CD4-positive, alpha-beta T cell treated with Interleukin-2 at 100 ng/mL for 4 hours (primary cell): ENCODE measurements at places on chromosomes 1 and 21.
A peak's percentile ranks its signal among the peaks of the same experiment; 100 is the strongest.

DNA sequence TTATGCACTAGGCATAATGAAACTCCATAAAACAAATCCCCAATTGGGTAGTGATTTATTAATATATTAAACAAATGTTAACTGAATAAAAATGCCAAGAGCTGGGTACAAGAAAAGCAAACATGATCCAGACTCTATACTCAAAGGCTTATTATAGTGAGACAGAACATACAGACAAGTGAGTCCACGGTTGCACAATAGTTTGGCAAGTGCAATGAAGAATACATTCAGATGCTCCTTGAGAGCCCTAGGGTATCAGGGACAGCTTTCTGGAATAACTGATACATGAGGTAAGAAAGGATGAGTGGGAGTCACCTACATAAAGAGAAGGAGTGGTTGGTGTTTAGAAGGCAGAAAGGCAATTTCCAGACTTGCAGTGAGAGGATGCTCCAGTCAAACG, 85.1 kb downstream of the VAV3 start:
- no peak for DNase-seq

DNA sequence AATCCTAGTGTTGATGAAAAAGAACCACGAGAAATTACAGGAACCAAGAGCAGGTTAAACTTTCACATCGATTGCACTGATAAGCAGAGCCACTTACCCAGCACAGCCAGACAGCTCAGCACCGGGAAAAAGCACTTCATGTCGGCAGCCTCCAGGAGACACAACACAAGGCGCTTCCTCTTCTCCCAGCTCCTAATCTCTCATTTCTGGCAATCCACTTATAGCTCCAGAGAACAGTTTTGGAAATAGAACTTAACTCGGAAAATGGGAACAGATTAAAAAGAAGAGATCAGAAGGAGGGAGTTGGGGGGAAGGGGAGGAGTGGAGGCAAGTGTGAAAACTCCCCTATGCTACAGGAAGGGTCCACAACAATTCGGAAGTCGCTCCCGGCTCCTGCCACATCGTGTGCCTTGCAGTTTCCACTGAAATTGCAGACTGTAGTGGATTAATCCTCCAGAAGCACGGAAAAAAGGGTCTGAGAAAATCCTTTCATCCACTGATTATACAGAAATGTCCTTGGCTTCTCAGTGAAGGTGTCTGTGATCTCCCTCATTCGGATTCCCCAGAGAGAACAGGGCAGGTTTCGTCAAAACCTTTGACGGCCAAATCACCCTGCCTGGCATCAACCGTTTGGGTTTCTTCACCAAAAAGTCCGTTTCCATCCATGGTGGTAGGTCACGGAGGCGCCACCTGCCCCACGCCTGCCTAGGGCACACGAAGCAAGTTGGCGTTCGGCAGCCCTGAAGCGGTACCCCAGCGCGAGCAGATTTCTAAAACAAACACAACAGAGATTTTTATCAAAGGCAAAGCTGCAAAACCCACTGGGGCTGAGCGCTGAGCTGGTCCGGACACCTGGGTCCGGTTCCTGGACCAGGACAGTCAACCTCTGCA, 1.1 kb downstream of the IGSF3 start:
- no peak for DNase-seq

GRCh38 chr1:167995038-167995437, 58.2 kb upstream of the MPC2 start:
- DNase-seq = no peak

DNA sequence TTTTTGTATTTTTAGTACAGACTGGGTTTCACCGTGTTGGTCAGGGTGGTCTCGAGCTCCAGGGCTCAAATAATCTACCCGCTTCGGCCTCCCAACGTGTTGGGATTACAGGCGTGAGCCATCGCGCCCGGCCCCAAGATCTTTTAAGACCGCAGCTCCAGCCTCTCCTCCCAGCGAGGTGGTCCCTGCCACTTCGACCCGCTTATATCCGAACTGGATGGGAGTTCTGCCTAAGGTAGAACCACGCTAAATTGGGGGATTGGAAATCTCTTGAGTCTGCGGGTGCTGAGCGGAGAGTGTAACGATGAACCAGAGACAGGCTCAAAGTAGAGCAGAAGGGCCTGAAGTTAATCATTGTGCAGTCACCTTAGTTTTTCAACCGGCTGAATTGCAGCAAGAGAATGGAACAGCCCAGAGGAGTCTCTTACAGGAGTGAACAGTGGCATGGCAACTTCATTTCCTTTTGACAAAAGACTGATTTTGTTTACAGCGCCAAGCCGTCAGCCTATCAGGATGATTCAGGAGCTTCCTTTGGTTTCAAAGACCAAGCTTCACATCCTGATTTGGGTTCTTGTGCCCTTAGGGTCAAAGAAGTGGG, 726 bp upstream of the CYB5R1 start:
- DNase-seq = peak; percentile 35

DNA sequence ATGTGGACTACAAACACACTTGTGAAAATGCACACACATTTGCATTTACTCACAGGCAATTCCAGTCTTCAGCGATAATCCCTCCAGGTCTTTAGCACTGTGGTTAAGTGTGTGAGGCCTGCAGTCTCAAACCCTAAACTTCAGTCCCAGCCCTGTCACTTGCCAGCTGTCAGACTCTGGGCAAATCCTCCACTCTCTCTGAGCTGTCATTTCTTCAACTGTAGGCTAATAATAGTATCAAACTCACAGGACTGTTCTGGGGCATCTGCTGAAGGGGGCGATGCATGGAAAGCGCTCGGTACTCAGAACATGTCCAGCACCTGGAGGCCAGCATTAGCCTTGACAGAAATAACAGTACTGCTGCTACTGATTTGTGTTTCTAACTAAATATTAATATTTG, 48.2 kb downstream of the NEK2 start:
- no peak for DNase-seq

- DNase-seq = no peak
Measured at GRCh38 chr1:147562819-147563218, 21.5 kb downstream of the BCL9 start.

- no peak for DNase-seq
Measured at GRCh38 chr1:236509647-236510401, 14.0 kb upstream of the LGALS8 start.

GRCh38 chr1:22168412-22168973, 25.6 kb upstream of the WNT4 start:
- DNase-seq = no peak

DNA sequence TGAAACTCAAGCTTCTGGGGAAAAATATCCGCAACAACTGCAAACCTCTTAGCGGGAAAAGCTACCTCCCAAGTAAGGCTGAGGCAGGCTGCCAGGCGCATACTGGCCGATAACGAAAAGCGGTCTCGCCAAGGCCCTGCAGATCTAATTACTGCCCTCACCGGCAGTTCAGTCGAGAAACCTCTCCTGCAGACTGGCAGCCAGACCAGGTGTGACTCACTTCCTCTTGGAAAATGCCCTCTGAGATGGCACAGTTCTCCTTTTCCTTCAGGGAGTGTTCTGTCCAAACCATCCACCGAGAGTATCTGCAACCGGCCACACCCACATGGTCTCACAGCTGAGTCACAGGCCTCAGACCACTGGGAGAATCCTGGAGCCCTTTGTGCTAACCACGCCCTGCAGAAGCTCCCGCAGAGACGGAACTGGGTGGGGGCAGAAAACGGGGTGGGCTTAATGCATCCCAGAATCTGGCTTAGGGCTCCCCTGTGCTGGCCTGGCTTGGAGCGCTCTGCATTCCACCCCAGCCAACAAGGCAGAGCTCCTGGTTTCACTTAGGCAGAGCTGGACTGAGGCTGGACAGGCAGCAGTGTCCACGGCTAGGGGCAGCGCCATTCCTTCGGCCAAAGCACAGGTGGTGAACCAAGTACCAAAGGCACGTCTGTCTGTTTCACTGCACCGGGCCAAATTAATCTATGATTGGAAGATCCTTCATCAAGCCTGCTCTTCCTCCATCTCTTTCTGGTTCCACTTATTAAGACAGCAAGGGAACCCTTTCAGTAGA, 1.2 kb downstream of the S100A10 start:
- DNase-seq = peak; percentile 61

- no peak for DNase-seq
Measured at GRCh38 chr1:153800516-153800915, 25.3 kb downstream of the SLC27A3 start.

GRCh38 chr21:43318841-43319781, 107.8 kb downstream of the SIK1 start:
- no peak for DNase-seq

GRCh38 chr21:15257646-15258045, 192.8 kb upstream of the NRIP1 start:
- no peak for DNase-seq

GRCh38 chr21:39084073-39084472, 99.2 kb downstream of the PSMG1 start:
- DNase-seq = no peak

- DNase-seq = no peak
Measured at GRCh38 chr1:30422251-30422650, 301.1 kb downstream of the MATN1 start.

- DNase-seq = no peak
Measured at GRCh38 chr1:12040457-12041051, 21.3 kb downstream of the MIIP start.

- no peak for DNase-seq
Measured at GRCh38 chr1:22164841-22165808, 22.2 kb upstream of the WNT4 start.

DNA sequence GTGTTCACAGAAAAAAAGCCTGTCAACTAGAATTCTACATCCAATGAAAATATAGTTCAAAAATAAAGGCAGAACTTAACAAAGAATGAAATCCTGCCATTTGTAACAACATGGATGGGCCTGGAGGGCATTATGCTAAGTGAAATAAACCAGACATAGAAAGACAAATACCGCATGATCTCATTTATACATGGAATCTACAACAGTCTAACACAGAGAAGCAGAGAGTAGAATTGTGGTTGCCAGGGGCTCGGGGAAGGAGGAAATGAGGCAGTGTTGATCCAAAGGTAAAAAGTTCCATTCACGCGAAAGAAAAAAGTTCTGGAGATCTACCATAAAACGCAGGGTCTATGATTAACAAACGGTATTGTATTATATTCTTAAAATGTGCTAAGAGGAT, 282.6 kb downstream of the MRPL39 start:
- DNase-seq = no peak
